ENCODE measurements at places on chromosomes 16 and 17.

DNA sequence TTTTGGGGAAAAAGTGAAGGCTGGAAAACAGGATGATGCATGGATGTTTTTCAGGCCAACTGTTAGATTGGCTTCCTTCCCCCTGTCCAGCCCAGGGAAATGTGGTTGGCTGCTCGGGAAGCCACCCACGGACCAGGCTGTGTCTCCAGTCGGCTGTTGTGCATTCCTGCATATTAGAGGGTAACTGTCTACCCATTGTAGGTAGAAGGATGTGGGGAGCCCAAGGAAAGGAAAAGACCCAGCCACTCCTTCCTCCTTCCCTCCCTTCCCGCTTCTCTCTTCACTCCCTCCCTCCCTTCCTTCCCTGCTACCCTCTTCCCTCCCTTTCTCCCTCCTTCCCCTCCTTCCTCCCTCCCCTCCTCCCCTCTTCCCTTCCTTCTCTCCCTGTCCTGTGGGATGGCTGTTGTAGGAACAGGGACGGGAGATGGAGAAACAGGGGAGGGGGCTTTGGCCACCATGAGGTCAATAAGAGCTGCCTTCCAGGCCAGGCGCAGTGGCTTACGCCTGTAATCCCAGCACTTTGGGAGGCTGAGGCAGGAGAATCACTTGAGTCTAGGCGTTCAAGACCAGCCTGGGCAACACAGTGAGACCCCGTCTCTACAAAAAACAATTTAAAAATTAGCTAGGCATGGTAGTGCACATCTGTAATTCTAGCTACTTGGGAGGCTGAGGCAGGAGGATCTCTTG, 16.9 kb downstream of the SYT17 start:
- no peak for DNase-seq

DNA sequence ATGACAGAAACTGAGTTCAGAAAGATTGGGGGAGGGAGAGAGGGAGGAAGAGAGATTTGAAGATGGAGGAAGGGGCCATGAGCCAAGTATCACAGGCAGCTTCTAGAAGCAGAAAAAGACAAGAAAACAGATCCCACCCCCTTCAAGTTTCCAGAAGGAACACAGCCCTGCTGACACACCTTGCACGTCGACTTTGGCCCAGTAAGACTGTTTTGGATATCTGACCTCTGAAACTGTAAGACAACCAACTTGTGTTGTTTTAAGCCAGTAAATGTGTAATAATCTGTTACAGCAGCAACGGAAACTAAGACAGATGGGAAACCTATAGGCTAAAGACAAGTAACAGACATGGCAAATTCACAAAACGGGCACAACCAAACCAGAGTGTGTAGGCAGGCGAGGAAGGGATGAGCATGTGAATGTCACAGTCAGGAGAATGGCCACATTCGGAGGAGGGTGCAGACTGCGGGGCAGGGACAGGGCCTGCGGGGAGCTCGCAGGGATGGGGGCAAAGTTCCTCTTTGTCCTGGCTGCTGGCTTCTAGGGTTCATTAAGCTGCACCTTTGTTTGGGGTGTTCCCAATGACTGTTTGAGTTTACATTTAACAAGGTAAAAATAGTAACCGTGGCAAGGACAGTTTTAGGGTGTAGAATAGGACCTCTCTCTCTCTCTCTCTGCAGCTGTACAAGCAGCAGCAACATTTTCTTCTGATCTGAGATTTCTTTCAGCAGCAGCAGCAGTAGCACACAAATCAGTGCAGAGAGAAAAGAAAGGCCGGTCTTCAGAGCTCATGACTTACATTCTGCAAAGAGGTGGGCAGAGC, 18.3 kb upstream of the ATP2C2 start:
- DNase-seq: no peak

GRCh38 chr17:9322326-9322725, 253.3 kb downstream of the STX8 start:
- no peak for DNase-seq

GRCh38 chr16:65510850-65511249, 389.0 kb upstream of the CDH11 start:
- no peak for DNase-seq

DNA sequence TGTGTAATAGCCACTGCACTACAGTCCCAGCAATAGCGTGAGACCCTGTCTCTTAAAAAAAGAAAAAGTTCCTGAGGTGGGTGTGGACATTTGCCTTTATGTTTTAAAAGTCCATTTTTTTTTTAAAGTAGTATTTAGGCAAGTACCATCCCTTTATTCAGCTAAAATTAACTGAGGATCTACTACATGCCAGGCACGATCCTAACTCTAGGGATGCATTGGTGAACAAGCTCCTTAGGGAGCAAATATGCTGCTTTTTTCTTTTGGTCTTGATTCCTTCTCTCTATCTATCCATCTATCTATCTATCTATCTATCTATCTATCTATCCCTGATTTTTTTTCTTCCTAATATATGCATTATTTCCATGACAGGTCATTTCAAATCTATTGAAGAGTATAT, 44.7 kb downstream of the CMTM3 start:
- no peak for DNase-seq

DNA sequence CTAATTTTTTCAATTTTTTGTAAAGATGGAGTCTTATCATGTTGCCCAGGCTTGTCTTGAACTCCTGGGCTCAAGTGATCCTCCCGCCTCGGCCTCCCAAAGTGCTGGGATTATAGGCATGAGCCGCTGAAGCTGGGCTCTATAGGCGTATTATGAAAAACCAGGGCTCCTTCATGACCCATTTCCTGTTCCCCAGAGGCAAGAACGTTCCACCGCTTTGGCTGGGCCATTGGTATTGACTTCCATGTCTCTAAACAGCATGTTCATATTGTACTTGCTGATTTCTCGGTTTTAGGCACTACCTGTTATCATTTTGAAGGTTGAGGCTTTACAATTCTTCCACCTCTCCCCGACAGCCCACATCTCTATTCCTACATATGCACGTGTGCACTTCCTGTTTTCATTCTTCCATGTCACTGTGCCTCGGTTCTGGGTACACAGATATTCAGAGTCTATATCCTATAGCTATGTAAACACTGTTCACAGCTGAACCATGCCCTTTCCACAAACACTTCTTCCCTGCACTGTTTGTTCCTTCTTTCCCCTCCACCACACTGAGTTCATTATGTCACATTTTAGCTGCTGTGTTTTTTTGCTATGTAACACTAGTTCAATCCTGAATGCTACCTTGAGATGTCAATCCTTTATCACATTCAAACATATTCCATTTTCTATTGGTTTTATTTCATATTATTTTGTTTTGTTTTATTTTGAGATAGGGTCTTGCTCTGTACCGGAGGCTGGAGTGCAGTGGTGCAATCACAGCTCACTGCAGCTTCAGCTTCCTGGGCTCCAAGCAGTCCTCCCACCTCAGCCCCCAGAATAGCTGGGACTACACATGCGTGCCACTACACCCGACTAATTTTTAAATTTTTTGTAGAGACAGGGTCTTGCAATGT, 16.8 kb upstream of the MAPK3 start:
- DNase-seq: no peak

- DNase-seq: no peak
Measured at GRCh38 chr16:85288869-85289660, 176.8 kb upstream of the CIBAR2 start.

GRCh38 chr17:77153999-77154586, 13.3 kb downstream of the SEC14L1 start:
- no peak for DNase-seq

- no peak for DNase-seq
Measured at GRCh38 chr17:35080536-35080935, 17.0 kb upstream of the RFFL start.

- no peak for DNase-seq
Measured at GRCh38 chr17:41657936-41658335, 30.7 kb upstream of the EIF1 start.

DNA sequence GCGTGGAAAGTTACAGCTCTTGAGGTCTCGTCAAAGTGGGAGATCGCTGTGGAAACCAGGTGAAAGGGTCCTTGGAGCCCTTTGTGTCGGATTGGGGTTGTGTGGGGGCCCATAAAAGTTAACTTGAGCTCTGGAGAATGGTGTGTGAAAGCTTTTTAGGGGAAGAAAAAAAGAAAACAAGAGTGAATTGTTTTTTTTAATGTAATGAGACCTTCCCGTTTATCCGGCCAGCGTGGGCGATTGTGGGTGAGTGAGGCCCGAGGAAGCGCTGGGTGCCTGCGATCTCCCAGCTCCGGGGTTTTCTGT, 150.6 kb downstream of the MSI2 start:
- DNase-seq: no peak

DNA sequence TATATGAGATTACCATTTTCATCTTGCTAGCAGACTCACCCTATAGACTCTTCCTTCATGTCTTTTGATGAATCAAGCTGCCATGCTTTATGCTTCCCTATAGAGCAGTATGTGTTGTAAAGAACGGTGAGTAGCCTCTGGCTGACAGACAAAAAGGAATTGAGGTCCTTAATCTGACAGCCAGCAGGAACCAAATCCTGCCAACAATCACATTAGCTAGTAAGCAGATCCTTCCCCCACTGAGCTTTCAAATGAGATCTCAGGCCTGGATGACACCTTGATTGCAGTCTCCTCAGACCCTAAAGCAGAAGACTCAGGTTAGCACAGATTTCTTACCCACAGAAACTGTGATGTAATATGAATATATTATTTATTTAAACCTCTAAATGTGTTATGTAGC, 577.0 kb downstream of the CDH11 start:
- no peak for DNase-seq

DNA sequence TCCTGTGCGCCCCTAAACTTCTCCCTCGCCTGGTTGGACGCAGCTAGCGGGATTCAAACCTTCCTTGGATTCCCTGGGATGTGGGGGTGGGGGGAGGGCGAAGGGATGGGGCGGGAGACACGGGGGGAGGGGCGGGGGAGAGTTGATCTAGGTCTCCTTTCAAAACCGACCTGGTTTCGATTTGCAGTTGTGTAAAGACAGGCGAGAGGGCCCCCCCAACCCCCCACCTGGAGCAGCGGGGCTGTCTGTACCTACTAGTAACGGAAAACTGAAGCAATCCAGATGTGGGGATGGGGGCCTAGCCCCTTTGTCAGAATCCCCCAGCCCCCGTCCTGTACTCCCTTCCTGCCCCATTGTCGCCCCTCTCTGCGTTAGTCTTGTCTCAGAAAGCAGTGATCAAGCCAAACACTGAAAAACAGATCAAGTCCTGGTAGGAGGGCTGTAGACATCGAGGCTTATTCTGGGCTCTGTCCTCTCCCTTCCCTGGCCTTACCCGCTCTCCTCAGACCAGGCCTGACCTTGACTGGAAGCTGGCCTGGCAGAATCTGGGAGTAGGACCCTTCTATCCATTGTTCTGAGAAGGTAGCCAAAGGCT, 902 bp downstream of the DLX4 start:
- DNase-seq: no peak

GRCh38 chr16:66519482-66520373, 30.2 kb downstream of the TK2 start:
- no peak for DNase-seq

DNA sequence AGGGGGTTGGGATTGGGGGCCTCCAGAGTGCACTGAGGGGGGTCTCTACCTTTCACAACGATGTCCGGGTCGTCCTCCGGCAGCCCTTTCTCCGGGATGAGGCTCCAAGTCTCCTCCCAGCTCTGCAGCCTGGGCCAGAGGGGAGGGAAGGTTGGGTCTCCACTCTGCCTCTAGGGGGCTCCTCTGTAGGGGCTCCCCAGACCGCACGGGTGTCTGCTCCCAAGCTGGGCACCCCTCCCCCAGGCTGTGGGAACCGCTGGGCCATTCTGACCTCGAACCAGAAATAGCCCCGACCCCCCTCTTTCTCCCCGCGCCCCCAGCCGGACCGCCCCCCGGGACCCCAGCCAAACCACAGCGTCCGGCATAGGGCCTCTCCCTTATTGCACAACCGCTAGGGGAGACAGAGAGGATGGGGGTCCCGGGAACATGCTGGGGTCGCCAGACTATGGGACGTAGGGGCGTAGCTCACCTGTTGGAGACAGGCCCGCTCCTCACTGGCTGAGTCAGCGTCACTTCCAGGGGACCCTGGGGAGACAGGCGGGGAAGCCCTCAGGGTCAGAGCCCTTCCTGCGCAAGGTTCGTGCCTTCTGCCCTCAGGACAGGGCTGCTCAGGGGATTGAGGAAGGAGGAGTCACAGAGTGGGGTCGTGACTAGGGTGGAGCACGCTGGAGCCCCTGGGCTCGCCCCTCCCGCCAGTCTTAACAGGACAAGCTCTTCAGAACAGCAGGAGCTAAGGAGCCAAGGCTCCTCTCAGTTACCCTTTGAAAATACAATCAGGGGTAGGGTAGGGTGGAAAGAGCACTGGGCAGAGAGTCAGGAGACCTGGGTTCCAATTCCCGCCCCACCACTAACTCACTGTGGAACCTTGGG, 2.7 kb downstream of the PLEKHH3 start:
- peak; percentile 10 for DNase-seq

- no peak for DNase-seq
Measured at GRCh38 chr16:4409081-4409932, 7.1 kb downstream of the CORO7 start.

- no peak for DNase-seq
Measured at GRCh38 chr17:78325076-78325687, 34.7 kb downstream of the SOCS3 start.

DNA sequence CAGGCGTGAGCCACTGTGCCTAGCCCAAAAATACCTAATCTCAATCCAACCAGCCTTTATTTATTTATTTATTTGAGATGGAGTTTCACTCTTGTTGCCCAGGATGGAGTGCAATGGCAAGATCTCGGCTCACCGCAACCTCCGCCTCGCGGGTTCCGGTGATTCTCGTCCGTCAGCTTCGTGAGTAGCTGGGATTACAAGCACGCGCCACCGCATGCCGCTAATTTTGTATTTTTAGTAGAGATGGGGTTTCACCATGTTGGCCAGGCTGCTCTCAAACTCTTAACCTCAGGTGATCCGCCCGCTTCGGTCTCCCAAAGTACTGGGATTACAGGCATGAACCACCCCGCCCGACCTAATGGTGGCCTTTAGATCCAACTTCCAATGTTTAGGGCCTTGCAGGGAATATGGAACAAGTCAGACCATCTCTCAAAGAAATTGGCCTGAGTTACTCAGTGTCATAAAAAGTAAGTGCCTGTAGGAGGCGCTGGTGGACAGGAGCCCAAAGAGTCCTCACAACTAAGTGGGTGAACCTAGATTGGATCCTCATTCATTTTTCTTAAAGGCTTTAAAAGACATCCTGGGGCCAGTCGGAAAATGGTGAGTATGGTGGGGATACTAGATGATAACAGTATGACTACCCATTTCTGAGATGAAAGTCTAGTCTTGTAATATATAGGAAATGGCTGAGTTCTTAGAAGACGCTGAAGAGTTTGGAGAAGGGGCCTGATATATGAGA, 4.6 kb downstream of the ZSCAN10 start:
- DNase-seq: no peak

DNA sequence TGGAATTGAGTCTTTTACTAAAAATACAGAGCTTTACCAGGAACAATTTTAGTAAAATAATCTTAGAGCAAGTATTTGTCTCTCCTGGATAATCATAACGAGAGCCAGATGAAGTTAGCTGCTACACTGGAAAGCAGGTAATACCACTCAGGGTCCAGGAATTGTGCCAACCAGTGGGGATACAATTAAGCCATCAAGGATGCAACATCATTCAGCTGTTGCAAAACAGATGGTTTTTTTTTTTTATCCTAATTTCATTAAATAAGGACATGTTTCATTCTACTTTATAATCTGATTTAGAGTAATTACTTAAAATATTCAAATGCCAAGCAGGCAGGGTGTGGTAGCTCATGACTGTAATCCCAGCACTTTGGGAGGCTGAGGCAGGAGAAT, 10.2 kb downstream of the MMD start:
- no peak for DNase-seq

GRCh38 chr17:66834919-66835454, at the start of gene CACNG5:
TSS of gene CACNG5 (plus strand) at chr17:66835117. CDS start at chr17:66877333, 42,216 bp downstream.
- DNase-seq: no peak

All from nucleus accumbens (tissue), 56 donors.